ENCODE measurements at places on chromosomes 7 and 10. TPM values are rescaled to one million over a fixed set of nuclear protein-coding genes. Genes with fewer than 3 reads are reported as not detected.

The MINDY4 gene
- 12.4 TPM for total RNA-seq

The ASB10 gene
- not detected for total RNA-seq

GRCh38 chr7:124310934-124311390, 278.1 kb upstream of the TMEM229A start:
- DNase-seq = peak; percentile 10
- H3K36me3 ChIP-seq = no peaks in the 10 kb centered on the region
- peaks cover 8% of the 10 kb centered on the region for H3K4me1 ChIP-seq
- no peaks in the 10 kb centered on the region for H3K27me3 ChIP-seq
- H3K27ac ChIP-seq = peak overlapping the region; percentile 85
- no peak overlapping the region for H3K4me3 ChIP-seq

DNA sequence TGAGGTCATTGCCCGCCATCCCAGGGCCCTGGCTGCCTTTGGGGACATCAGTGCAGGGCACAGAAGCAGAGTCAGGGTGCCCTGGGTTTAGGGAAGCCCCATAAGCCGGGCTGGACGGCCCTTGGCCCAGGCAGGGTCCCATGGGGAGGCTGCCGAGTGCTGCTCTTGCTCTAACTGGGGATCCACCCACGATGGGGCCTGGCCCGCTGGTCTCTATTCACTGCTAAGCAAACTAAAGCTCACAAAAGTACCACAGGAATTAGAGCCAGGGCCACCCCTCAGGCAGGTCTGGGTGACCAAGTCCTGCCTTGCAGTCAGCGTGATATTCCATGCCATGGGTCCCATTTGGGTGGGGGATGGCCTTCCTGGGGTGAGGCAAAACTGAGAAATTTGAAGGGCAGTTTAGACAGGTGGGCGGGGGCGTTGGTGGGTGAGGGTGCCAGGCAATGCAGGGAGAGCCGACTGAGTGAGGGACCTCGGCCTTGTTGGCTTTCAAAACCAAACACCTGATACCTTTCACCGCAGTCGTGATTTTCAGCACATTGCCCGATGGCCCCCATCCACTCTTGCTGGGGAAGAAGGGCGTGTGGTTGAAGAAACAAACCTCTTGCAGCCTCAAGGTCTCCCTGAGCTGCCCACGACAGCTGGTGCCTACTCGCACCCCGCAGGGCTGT, 92.8 kb upstream of the PPIF start:
- no peak overlapping the region for H3K4me3 ChIP-seq
- no peaks in the 10 kb centered on the region for H3K27me3 ChIP-seq
- no peaks in the 10 kb centered on the region for H3K4me1 ChIP-seq
- DNase-seq = no peak

GRCh38 chr7:360454-361100, 70.6 kb downstream of the FOXL3 start:
- H3K27me3 ChIP-seq = peaks cover under 1% of the 10 kb centered on the region
- no peaks in the 10 kb centered on the region for H3K4me1 ChIP-seq
- no peak for DNase-seq
- H3K4me3 ChIP-seq = no peak overlapping the region

DNA sequence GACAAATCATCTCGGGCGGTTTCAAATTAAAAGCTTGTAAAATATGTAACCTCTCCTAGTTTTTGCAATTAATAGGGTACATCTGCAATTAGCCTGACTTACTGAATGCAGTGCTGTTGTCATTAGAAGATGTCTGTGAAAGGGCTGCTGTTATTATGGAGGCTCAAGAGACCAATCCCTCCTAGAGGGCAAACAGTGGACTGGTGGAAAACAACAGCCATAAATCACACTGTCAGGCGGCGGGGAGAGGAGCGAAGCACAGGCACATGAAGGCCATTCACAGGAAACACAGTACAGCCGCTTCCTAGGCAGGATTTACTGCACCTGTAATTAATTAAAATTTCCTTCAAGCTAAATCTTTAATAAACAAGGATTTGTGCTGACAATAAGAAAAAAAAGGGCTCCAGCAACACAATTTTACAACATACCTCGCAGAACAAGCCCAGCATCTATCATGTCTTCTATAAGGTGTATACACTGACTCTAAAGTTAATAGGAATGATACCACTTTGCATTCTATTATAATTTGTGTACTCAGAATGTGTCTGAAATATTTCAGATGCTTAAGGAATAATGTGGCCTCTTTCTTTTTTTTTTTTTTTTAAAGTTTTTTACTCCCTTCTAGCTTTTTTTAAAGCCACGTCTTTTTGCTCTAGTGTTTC, 50.7 kb downstream of the ERCC6 start:
- no peak overlapping the region for H3K4me3 ChIP-seq
- H3K27me3 ChIP-seq = no peaks in the 10 kb centered on the region
- peaks cover 6% of the 10 kb centered on the region for H3K4me1 ChIP-seq
- H3K36me3 ChIP-seq = peaks cover 46% of the 10 kb centered on the region

DNA sequence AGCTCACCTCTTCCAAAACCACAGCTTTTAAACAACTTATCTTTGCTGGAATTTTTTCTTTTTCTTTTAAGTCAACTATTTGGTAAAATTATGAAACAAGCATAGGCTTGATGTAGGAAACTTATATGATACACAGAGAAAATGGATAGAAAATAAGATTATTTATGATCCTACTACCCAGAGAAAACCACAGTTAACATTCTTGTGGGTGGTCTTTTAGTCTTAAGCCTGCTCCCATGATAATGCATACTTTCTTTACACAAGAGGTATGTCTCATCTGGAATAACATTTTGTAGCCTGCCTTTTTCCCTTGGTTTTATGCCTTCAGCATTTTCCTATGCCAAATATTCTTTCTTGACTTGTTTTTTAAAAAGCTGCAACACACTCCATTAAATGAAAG, 21.4 kb downstream of the PLPP4 start:
- no peak for DNase-seq
- no peak overlapping the region for H3K4me3 ChIP-seq
- no peaks in the 10 kb centered on the region for H3K36me3 ChIP-seq
- peaks cover 5% of the 10 kb centered on the region for H3K4me1 ChIP-seq

The PLAU gene
- 17.3 TPM for total RNA-seq

The OGDHL gene
- total RNA-seq = 0.22 TPM

DNA sequence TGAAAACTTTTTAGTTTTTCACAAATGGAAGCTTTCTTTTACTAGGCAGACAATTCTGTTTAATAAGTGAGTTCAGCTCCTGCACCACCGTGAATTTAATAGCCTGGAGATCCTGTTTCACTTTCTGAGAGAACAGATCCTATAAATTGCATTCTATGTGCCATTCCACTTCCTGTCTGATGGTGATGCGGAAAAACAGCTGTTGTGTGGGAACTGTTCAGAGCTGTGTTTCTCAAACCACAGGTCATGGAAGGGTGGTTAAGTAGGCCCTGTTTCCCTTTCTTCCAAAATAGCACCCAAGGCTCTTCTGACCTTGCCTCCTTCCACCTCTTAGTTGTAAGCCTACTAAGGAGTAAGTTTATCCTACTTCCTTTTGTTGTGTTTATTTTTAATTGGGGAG, 97.2 kb upstream of the DKK1 start:
- no peaks in the 10 kb centered on the region for H3K27me3 ChIP-seq
- no peak overlapping the region for H3K4me3 ChIP-seq
- H3K36me3 ChIP-seq = no peaks in the 10 kb centered on the region
- H3K4me1 ChIP-seq = no peaks in the 10 kb centered on the region

- H3K27me3 ChIP-seq = no peaks in the 10 kb centered on the region
- H3K27ac ChIP-seq = peak overlapping the region; percentile 98
- no peaks in the 10 kb centered on the region for H3K36me3 ChIP-seq
- DNase-seq = peak; percentile 78
- H3K4me1 ChIP-seq = peaks cover 12% of the 10 kb centered on the region
- H3K4me3 ChIP-seq = peak overlapping the region; percentile 26
These were observed 15.4 kb upstream of the HIBADH start for GRCh38 chr7:27677912-27678612.

The FAM25C gene
- total RNA-seq = not detected

The ATG9B gene
- total RNA-seq = 0.29 TPM

DNA sequence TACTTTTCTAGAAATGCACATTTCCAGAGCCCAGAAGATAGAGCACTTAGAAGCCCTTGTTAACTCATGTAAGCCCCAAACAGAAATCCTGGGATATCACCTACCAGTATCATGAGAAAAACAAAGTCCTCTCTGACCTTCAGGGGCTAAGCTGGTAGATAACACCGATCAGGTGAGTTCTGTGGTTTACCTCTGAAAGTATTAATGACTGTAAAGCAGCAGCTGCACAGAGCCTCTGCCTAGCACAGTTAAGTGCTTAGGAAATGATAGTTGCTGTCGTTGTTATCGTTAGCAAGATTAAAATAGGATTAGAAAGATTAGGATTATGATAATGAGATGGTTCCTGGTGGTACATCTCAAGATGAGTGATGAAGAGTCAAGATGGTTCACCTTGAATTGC, 64.9 kb downstream of the PLXNA4 start:
- no peaks in the 10 kb centered on the region for H3K4me1 ChIP-seq
- H3K36me3 ChIP-seq = no peaks in the 10 kb centered on the region
- DNase-seq = no peak
- H3K27me3 ChIP-seq = peaks cover 31% of the 10 kb centered on the region
- H3K4me3 ChIP-seq = no peak overlapping the region
- no peak overlapping the region for H3K27ac ChIP-seq

DNA sequence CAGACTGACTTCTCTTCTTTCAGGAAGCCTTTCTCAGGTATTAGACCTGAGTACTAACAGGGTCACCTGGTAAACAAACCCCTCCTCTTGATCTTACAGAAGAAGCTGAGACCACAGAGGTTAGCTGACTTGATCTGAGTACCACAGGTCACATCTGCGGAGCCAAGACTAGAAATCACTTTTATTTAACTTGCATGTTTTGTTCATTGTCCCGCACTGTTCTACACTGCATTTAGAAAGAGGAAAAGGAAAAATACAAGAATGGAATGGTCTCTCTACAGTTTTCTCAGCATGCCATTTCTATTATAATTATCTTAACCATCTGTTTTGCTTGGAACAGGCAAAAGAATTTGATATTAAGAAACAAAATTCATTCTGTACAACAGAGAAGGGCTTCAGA, 245.6 kb upstream of the ETV1 start:
- no peak overlapping the region for H3K27ac ChIP-seq
- DNase-seq = no peak
- H3K4me1 ChIP-seq = peaks cover 9% of the 10 kb centered on the region
- H3K27me3 ChIP-seq = no peaks in the 10 kb centered on the region

The HOXA6 gene
- 2.0 TPM for total RNA-seq

- H3K4me3 ChIP-seq = no peak overlapping the region
- no peaks in the 10 kb centered on the region for H3K36me3 ChIP-seq
- peaks cover 7% of the 10 kb centered on the region for H3K4me1 ChIP-seq
- H3K27me3 ChIP-seq = no peaks in the 10 kb centered on the region
These were observed 48.8 kb downstream of the HOXA1 start for GRCh38 chr7:27046854-27047549.

The CARD11 gene
- not detected for total RNA-seq

The RTKN2 gene
- 1.6 TPM for total RNA-seq

The INA gene
- total RNA-seq = not detected

The OR2A42 gene
- total RNA-seq = not detected

The GPR15LG gene
- not detected for total RNA-seq

GRCh38 chr10:63391812-63392211, 74.0 kb downstream of the JMJD1C start:
- H3K27ac ChIP-seq = no peak overlapping the region
- H3K36me3 ChIP-seq = peaks cover 6% of the 10 kb centered on the region
- H3K4me3 ChIP-seq = no peak overlapping the region

The NUTM2A gene
- 0.82 TPM for total RNA-seq

DNA sequence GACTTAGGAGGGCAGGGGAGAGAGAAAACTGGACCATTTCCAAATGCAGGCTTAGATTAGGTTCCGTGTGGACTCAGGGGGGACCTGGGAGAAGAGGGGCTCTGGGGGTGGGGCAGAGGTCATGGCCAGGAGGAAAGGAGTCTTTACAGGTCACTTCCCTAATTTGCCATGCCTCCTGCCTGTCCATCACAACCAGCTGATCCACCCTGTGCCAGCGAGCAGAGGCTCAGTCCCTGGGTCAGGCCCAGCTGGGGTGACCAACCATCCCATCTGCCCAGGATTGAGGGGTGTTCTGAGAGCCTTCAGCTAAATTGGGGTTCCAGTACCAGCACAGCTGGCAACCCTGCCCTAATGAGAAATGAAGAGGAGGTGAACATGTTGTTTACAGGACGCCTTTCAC, 84.6 kb upstream of the CACUL1 start:
- H3K36me3 ChIP-seq = no peaks in the 10 kb centered on the region
- H3K27me3 ChIP-seq = no peaks in the 10 kb centered on the region
- H3K27ac ChIP-seq = peak overlapping the region; percentile 63
- no peak for DNase-seq
- peaks cover 46% of the 10 kb centered on the region for H3K4me1 ChIP-seq
- H3K4me3 ChIP-seq = no peak overlapping the region

The ADGRA1 gene
- not detected for total RNA-seq

DNA sequence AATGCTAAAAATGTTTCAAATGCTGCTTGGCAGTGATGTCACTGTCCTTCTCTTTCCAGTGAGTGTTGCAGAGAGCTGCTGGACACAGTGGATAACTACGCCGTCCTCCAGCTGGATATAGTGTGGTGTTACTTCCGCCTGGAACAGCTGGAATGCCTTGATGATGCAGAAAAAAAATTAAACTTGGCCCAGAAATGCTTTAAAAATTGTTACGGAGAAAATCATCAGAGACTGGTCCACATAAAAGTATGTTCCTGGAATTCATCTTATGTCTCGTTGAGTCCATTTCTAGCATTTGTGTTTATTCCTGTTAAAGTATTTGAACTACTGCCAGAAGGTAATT, 25.2 kb downstream of the NUB1 start:
- DNase-seq = no peak
- no peak overlapping the region for H3K4me3 ChIP-seq
- H3K36me3 ChIP-seq = peaks cover 64% of the 10 kb centered on the region
- no peaks in the 10 kb centered on the region for H3K4me1 ChIP-seq
- H3K27me3 ChIP-seq = no peaks in the 10 kb centered on the region
- no peak overlapping the region for H3K27ac ChIP-seq

- no peak overlapping the region for H3K27ac ChIP-seq
- H3K27me3 ChIP-seq = no peaks in the 10 kb centered on the region
- no peaks in the 10 kb centered on the region for H3K4me1 ChIP-seq
- H3K4me3 ChIP-seq = no peak overlapping the region
These were observed 140.0 kb downstream of the PTPRN2 start for GRCh38 chr7:158447506-158448171.

The GFRA1 gene
- not detected for total RNA-seq

GRCh38 chr7:6432781-6433180, 15.0 kb downstream of the DAGLB start:
- H3K4me3 ChIP-seq = no peak overlapping the region
- peaks cover 6% of the 10 kb centered on the region for H3K4me1 ChIP-seq
- H3K27ac ChIP-seq = no peak overlapping the region
- no peak for DNase-seq
- peaks cover 79% of the 10 kb centered on the region for H3K36me3 ChIP-seq

- H3K36me3 ChIP-seq = no peaks in the 10 kb centered on the region
- no peaks in the 10 kb centered on the region for H3K4me1 ChIP-seq
- H3K4me3 ChIP-seq = no peak overlapping the region
These were observed 190.4 kb downstream of the CTTNBP2 start for GRCh38 chr7:117682681-117683385.

The EBLN1 gene
- total RNA-seq = not detected

- no peak overlapping the region for H3K4me3 ChIP-seq
- H3K4me1 ChIP-seq = no peaks in the 10 kb centered on the region
- peaks cover 67% of the 10 kb centered on the region for H3K27me3 ChIP-seq
- no peaks in the 10 kb centered on the region for H3K36me3 ChIP-seq
- no peak overlapping the region for H3K27ac ChIP-seq
- no peak for DNase-seq
These were observed 67.2 kb downstream of the DGKB start for GRCh38 chr7:14835384-14835783.

- H3K4me1 ChIP-seq = peaks cover 6% of the 10 kb centered on the region
- no peak overlapping the region for H3K4me3 ChIP-seq
- H3K36me3 ChIP-seq = no peaks in the 10 kb centered on the region
- no peak overlapping the region for H3K27ac ChIP-seq
These were observed 23.3 kb downstream of the FZD1 start for GRCh38 chr7:91287371-91288084.

- H3K4me3 ChIP-seq = no peak overlapping the region
- H3K27me3 ChIP-seq = no peaks in the 10 kb centered on the region
- peaks cover 8% of the 10 kb centered on the region for H3K4me1 ChIP-seq
- H3K36me3 ChIP-seq = peaks cover 96% of the 10 kb centered on the region
- peak overlapping the region; percentile 16 for H3K27ac ChIP-seq
These were observed 27.8 kb downstream of the DENND10 start for GRCh38 chr10:119131512-119132240.

Measured in MCF 10A (cell line).